Pancreas (tissue), 10 donors: ENCODE measurements at places on chromosomes 4 and X. TPM values are rescaled to one million over a fixed set of nuclear protein-coding genes. Genes with fewer than 3 reads are reported as not detected.

The FGG gene
- total RNA-seq = 26.0 TPM

The ZNF630 gene
- total RNA-seq = 2.0 TPM

DNA sequence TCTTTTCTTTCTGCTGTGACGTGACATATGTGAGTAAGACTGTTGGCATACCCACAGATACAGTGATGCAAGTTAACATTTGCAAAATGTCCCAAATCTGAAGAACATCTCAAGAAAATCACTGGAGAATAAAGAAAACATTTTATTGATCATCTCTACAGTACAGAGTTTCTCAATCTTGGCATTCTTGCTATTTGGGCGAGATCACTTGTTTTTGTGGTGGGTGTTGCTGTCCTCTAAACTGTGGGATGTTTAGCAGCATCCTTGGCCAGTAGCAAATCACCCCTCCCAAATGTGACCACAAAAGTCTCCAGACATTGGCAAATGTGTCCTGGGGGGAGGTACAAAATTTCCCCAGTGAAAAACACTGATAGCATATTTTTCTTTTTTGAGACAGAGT is 28.8 kb downstream of the AMELX start:
- peaks cover 5% of the 10 kb centered on the region for H3K27me3 ChIP-seq
- no peak overlapping the region for H3K4me3 ChIP-seq
- no peaks in the 10 kb centered on the region for H3K36me3 ChIP-seq

DNA sequence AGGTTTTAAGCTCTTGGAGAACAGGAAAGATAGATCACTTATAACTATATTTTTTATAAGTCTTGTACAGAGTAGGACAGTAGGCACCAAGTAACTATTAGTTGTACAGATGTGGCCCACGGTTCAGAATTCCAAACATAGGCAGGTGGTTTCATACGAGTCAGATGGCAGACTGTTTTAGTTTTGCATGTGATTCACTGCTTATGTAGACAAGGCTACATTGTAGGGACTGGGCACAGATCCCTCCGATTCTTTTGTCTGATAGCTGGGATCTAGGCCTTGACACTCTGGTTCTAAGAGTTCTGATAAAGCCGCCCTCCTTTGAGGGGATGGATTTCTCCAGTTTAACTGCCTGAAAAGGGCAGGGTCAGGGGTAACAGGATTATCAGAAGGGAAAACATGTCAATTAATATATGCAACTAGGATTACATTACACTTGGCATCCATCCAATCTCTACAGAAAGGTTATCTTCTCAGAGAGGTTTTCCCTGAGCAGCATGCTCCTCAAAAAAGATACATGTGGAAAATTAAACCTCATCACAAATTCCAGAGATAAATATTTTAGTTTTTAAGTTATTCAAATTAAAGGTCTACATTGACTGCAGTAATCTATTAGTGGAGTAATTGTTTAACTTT is 87.8 kb downstream of the SPRY1 start:
- no peaks in the 10 kb centered on the region for H3K36me3 ChIP-seq
- H3K27ac ChIP-seq = no peak overlapping the region
- H3K4me3 ChIP-seq = no peak overlapping the region
- no peaks in the 10 kb centered on the region for H3K27me3 ChIP-seq
- DNase-seq = no peak

GRCh38 chr4:45951153-45951552 is 172.7 kb downstream of the GABRG1 start:
- no peaks in the 10 kb centered on the region for H3K36me3 ChIP-seq
- H3K27ac ChIP-seq = no peak overlapping the region
- no peaks in the 10 kb centered on the region for H3K4me1 ChIP-seq
- H3K27me3 ChIP-seq = no peaks in the 10 kb centered on the region
- H3K4me3 ChIP-seq = no peak overlapping the region

GRCh38 chr4:150547154-150547838 is 34.7 kb upstream of the MAB21L2 start:
- no peak overlapping the region for H3K4me3 ChIP-seq
- peaks cover 6% of the 10 kb centered on the region for H3K4me1 ChIP-seq
- no peak overlapping the region for H3K27ac ChIP-seq
- H3K27me3 ChIP-seq = no peaks in the 10 kb centered on the region
- no peaks in the 10 kb centered on the region for H3K36me3 ChIP-seq

DNA sequence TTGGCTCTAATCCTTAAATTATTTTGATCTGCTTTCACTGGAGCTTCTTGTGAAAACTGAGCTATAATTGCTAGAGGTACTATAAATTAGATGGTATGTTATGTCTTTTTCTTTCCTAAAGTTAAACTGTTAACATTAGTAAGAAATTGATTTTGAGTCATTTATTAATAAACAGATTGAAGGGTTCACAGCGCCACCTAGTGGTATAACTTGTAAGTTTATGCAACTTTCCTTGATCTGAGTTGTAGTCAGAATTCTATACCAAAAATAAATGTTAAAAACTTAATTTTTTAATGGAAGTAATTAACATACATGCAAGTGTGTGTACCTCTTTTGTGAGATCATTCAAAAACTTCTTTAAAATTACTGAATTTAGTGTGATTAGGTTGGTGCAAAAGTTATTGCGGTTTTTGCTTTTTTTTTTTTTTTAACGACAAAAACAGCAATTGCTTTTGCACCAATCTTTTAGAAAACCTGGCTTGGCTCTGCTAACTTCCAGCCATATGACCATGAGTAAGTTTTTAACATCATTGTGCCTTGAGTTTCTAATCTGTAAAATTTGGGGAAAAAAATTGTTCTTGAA is 151.5 kb downstream of the CENPC start:
- no peaks in the 10 kb centered on the region for H3K4me1 ChIP-seq
- H3K27ac ChIP-seq = no peak overlapping the region
- peaks cover 8% of the 10 kb centered on the region for H3K27me3 ChIP-seq
- H3K4me3 ChIP-seq = no peak overlapping the region

GRCh38 chrX:111649638-111650037 is 31.3 kb upstream of the ALG13 start:
- no peak overlapping the region for H3K27ac ChIP-seq
- no peaks in the 10 kb centered on the region for H3K36me3 ChIP-seq
- no peak for DNase-seq
- H3K4me1 ChIP-seq = no peaks in the 10 kb centered on the region

GRCh38 chr4:84498203-84498934 is 723 bp downstream of the NKX6-1 start:
- H3K4me1 ChIP-seq = no peaks in the 10 kb centered on the region
- peak overlapping the region; percentile 80 for H3K27ac ChIP-seq
- peak overlapping the region; percentile 44 for H3K4me3 ChIP-seq
- H3K36me3 ChIP-seq = no peaks in the 10 kb centered on the region
- peak; percentile 58 for DNase-seq
- no peaks in the 10 kb centered on the region for H3K27me3 ChIP-seq

DNA sequence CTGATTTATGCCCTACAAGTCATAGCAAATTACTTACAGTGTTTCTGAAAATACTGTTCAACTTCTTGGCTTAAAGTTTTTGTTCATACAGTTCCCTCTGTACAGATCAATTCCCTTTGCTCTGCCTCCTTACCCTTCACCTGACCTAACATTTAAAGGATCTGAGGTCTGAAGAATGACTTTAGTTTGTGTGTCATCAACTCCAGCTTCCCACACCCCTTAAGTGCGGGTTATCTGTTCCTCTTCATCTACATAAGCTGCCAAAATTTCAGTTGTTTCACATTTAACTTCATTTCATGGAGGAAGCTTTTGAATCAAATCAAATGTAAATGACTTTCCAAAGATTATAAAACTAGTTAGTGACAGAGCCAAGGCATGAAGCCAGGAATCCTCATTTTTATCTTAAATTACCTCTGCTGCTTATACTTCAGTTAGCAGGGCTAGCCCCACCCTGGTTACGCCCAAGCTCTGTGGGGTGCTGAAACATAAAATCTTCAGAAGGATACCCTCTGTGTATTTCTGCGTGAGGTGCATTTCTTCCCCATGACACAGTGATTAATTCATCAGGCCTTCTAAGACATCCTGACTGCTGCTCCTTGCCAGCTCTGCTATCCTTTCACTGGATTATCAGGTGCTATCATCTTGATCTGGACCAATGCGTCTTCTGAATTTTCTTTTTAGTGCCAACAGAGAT is 16.5 kb downstream of the CXCL1 start:
- H3K4me3 ChIP-seq = no peak overlapping the region
- H3K36me3 ChIP-seq = no peaks in the 10 kb centered on the region
- H3K27ac ChIP-seq = no peak overlapping the region
- no peak for DNase-seq
- peaks cover 6% of the 10 kb centered on the region for H3K27me3 ChIP-seq

DNA sequence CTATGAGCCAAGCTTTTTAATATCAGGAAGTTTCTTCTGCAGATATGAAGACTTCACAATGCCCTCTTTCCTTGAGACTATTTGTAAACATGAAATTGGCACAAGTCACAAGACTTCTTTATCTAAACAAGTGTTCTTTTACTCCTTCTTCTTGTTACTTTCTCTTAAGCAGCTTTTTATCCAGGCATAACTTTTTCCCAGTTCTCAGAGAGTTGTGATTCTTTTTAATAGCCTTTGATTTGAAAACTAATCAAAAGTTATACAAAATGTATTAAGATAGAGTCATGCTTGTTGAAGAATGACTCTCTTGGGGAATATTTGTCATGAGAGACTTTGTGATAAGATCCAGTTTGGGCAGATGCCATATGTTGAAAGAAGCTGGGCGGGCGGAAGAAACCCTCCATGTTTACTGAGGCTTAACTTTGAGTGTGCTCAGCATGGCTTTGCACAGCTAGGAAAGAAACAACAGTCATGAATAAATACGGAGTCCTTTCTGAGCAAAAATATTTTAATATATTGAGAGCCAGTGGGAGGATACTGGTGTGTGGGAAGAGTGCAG is 39.3 kb downstream of the SYTL5 start:
- no peak overlapping the region for H3K27ac ChIP-seq
- H3K27me3 ChIP-seq = no peaks in the 10 kb centered on the region
- no peaks in the 10 kb centered on the region for H3K4me1 ChIP-seq
- no peaks in the 10 kb centered on the region for H3K36me3 ChIP-seq
